ENCODE measurements at places on chromosomes 13 and 19. TPM values are rescaled to one million over a fixed set of nuclear protein-coding genes. Genes with fewer than 3 reads are reported as not detected.

DNA sequence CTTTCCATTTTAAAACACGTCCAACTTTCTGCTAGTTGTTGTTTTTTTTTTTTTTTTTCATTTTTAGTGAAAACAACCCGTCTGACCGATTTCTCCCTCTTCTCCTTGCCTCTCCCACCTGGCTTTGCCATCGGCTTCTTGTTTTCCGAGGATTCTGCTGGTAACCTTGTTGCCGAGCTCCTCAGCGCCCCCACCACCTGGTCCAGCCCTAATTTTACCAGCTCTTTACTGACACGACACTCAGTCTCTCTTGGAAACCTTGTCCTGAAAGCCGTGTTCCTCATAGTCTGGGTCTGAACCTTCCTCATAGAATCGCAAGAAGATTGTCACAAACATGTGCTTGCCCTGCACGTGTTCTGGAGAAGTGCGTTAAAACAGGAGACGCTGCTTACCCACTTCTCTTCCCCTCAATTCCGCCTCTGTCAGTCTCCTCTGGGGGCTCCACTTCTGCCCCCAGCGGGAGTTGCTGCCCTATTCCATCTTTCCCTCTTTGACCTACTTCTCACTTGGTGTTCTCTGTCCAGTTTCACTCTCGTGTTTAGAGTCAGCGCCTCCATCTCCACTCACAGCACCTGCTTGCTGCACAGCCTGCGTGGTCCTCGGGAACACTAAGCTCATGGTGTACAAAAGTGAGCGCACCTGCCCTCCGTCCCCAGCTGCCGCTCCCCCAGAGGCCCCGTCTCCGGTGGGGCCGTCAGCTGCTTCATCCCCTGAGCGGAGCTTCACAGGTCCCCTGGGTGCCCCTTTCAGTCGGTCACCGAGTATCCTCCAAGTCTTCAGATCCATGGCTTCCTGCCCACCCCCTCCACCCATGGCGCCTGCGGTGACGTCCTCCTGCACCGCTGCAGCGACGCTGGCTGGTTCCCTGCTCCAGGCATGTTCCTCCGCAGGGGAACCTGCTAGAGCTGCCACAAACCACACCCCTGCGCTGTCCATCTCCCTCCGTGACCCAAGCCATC, 65.1 kb downstream of the TM9SF2 start:
- no peaks in the 10 kb centered on the region for H3K27me3 ChIP-seq
- H3K36me3 ChIP-seq: peaks cover 3% of the 10 kb centered on the region
- H3K4me1 ChIP-seq: no peaks in the 10 kb centered on the region
- H3K27ac ChIP-seq: no peak overlapping the region

GRCh38 chr13:23380534-23380933, 53.0 kb downstream of the SACS start:
- DNase-seq: no peak
- H3K4me3 ChIP-seq: no peak overlapping the region
- H3K4me1 ChIP-seq: peaks cover 5% of the 10 kb centered on the region
- H3K36me3 ChIP-seq: no peaks in the 10 kb centered on the region

- no peaks in the 10 kb centered on the region for H3K36me3 ChIP-seq
- no peak overlapping the region for H3K4me3 ChIP-seq
- peak overlapping the region; percentile 70 for H3K27ac ChIP-seq
- peak; percentile 64 for DNase-seq
These were observed 15.7 kb downstream of the RANBP3 start for GRCh38 chr19:5961969-5962945.

The IL12RB1 gene
- 0.98 TPM for total RNA-seq

- H3K27ac ChIP-seq: no peak overlapping the region
- H3K36me3 ChIP-seq: no peaks in the 10 kb centered on the region
- no peaks in the 10 kb centered on the region for H3K27me3 ChIP-seq
- no peaks in the 10 kb centered on the region for H3K4me1 ChIP-seq
- DNase-seq: peak; percentile 28
These were observed 111.3 kb downstream of the ZNF486 start for GRCh38 chr19:20278342-20278741.

DNA sequence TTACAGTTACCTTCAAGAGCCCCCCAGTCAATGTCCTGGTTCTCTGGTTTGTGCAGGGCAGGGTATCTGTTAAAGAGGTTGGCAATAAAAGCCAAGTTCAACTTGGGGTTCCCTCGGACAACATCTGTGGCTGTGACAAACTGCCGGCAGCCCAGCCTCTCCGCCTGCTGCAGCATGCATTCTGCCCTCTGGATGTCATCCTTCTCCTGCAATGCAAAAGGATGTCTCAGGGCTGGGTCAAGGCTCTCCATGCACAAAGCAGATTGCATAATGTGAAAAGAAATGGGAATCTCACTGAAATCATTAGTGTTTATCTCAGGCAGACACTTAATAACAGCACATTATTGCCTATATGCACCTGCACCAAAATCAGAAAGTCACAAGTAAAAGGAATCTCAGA, 35.1 kb downstream of the LCP1 start:
- no peak overlapping the region for H3K27ac ChIP-seq
- H3K36me3 ChIP-seq: no peaks in the 10 kb centered on the region
- H3K27me3 ChIP-seq: no peaks in the 10 kb centered on the region
- no peaks in the 10 kb centered on the region for H3K4me1 ChIP-seq
- no peak for DNase-seq
- H3K4me3 ChIP-seq: no peak overlapping the region

The C19orf67 gene
- total RNA-seq: not detected

The LRG1 gene
- 14.7 TPM for total RNA-seq

DNA sequence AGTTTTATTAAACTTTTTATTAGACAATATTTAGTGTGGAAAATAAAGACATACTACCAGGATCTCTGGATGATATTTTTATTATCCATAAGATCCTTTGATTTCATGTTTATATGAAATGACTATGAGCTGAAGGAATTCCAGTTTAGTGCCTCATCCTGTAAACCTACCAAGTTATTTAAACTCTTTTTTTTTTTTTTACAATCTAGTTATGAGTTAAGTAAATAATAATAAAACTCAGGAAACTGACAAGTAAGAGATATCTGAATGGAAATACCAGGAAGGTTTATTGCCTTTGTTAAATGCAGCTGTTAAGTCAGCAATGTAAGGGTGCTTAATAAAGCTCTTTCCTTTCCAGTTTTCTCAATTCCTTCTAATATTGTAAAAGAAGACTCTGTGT, 53.9 kb downstream of the RXFP2 start:
- H3K4me1 ChIP-seq: no peaks in the 10 kb centered on the region
- no peak for DNase-seq
- H3K27ac ChIP-seq: no peak overlapping the region
- H3K4me3 ChIP-seq: no peak overlapping the region
- no peaks in the 10 kb centered on the region for H3K27me3 ChIP-seq

GRCh38 chr13:67001363-67001762, 228.8 kb downstream of the PCDH9 start:
- DNase-seq: no peak
- H3K4me3 ChIP-seq: no peak overlapping the region
- H3K27me3 ChIP-seq: no peaks in the 10 kb centered on the region
- no peak overlapping the region for H3K27ac ChIP-seq
- no peaks in the 10 kb centered on the region for H3K36me3 ChIP-seq

The KRTDAP gene
- not detected for total RNA-seq
